ENCODE measurements at places on chromosomes 6 and 20.

DNA sequence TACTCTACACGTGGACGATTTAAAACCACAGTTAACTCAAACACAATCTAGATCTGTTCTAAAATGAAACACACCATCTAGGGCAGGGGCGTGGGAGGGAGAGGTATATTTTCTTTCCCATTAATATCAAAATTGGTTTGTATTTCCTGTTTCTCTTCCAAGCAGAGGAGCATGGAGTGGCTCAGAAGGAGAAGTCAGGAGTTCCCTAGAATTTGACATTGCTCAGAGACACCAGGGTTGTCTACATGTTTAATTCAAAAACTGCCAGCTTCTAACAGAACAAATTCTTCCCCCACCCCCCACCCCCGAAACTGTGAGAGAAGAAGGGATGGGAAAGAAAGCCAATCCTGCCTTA, 2.3 kb downstream of the PREX1 start:
- no peak for DNase-seq

DNA sequence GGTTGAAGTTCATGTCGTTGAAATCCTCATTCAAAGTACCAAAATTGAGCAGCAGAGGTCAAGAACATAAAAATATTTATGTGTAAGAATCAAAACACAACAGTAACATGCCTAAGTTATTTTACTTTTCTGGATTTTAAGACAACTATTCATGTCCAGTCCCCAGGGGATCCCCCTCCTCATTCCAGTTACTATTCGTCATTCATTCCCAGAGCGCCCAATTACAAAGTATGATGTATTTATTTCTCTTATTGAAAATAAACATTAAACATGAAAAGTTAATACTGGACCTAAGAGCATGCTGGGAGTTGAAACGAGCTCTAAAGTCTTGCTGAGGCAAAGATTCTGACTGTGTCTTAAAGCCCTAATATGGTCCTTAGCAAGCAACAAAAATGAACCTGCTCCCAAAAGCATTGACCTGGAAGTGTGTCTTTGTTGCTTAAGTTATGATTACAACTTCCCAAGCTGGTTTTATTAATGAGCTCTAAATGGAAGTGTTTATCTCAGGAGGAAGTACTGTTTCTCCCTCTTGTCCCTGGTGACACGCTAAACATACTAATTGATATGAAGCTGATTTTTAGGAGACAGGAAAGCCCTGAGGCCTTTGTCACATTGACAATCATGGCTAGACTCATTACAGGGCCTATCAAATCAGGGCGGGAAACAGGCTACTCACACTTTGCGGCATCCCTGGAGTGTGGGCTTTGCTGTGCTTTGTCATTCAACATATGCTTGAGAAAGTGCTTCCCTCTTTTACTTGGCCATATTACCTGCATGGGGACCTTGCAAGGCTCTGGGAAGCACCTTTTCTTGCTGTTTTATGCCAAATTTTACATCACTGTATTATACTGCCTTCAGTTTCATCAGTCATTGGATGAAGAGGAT, 192.2 kb upstream of the DTNBP1 start:
- DNase-seq = no peak

DNA sequence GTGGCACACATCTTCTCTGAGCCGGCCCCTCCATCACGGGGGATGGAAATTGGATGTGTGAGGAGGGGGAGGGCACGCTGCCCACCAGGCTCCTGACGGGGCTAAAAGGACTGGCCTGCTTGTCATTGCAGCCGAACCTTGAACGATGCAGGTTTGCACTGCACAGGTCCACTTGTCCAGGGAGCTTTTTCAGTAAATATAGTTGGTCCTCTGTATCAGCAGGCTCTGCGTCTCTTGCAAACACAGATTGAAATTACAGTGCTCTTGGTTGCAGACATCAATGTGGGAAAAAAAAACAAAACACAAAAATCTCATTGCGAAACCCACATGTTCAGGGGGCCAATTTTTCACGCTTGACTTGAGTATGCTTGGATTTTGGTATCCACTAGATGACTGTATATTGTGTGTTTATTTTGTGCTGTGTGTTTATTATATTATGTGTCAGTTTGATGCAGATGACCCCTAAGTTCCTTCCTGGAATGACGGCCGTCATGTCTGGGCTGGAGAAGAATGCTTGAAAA, 29.2 kb downstream of the ERMARD start:
- DNase-seq = no peak

DNA sequence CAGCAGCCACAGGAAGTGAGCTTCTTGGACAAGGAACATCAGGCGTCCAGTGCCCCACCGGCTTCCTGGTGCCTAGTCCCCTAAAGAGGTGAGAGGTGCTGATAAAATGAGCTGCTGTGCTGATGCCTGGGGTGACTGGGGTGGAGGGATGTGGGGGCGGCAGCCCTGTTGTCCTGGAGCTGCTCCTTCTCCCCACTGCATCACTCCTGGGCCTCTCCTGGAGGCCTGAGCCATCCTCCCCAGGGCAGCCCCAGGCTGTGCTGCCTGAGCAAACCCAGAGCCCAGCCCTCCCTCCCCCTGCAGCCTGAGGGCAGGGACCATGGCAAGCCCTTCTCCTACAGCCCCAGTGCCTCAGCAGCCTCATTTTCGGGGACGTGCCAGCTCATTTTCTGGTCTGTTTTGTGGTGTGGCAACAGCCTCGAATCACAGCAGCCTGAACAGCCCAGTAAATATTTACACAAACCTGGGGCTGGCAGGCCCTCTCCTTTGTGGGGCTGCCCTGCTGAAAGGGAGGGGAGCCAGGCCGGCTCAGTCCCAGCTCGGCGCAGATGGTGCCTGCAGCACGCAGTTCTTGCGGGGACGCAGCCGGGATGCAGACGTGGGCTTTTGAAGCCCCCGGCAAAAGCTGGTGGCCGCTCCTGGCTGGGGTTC, 259.9 kb downstream of the DLL1 start:
- DNase-seq = no peak

GRCh38 chr6:33721508-33721907, 10.0 kb upstream of the UQCC2 start:
- no peak for DNase-seq

All from GM10248 (cell line).